ENCODE measurements at places on chromosomes 6 and 20.

- H3K27me3 ChIP-seq = peaks cover 5% of the 10 kb centered on the region
- no peak for DNase-seq
- no peak overlapping the region for H3K27ac ChIP-seq
- no peak overlapping the region for H3K4me3 ChIP-seq
- no peaks in the 10 kb centered on the region for H3K4me1 ChIP-seq
- no peaks in the 10 kb centered on the region for H3K36me3 ChIP-seq
Measured at GRCh38 chr6:150394899-150395295, 26.1 kb downstream of the IYD start.

DNA sequence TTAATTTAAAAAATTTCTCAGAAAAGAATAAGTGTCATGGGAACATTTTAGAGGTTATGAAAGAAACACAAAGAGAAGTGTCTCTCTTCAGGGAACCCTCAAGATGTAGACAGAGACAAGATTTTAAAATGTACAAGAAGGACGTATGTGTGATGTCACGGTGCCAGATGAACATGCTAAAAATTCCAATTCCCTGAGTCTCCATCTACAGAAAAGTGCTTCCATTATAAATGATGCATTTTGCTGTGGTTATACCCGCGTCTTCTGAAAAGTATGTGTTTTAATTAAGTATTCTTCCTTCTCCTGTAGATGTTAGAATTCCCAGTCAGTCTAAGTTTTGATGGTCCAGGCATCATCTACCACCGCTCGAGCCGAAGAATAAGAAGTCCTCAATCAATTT, 489.1 kb downstream of the PREX1 start:
- no peaks in the 10 kb centered on the region for H3K4me1 ChIP-seq
- no peak overlapping the region for H3K4me3 ChIP-seq
- no peaks in the 10 kb centered on the region for H3K36me3 ChIP-seq
- peaks cover 15% of the 10 kb centered on the region for H3K27me3 ChIP-seq

DNA sequence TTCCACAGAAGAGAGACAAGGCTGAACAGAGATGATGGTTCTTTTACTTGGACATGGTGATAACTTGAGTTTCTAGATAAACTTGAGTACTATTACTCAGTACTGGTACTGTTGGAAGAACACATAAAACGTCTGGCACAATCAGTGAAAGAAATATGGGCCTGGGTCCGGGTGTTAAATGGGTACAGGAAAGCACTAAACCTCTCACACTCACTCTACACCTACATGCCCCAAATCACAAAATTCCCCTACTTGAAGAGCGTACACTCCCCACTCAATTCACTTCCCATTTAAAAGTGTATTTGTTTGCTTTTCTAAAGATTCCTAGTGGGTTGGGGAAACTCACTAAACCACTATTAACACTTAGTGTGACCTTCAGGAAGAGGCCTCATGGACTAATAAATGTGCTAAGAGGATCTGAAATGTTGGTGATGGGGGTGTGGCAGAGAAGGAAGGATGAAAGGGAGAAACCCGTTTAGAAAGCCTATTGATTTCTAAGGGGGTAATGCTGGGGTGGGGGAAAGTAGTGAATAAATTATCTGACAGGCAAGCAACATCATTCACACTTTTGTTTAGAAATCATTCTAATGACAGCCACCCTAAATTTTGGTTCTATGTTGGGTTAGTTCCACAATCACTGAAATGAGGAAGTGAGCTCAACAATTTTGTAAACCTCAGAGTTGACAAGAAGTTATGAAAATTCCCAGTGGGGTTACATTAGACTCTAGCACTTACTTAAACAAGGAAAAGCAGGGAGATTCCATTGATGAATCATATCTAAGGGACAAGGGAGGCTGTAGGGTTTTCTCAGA, 222.6 kb upstream of the MARCKS start:
- no peaks in the 10 kb centered on the region for H3K36me3 ChIP-seq
- no peak for DNase-seq
- H3K27me3 ChIP-seq = peaks cover 6% of the 10 kb centered on the region
- no peak overlapping the region for H3K4me3 ChIP-seq

DNA sequence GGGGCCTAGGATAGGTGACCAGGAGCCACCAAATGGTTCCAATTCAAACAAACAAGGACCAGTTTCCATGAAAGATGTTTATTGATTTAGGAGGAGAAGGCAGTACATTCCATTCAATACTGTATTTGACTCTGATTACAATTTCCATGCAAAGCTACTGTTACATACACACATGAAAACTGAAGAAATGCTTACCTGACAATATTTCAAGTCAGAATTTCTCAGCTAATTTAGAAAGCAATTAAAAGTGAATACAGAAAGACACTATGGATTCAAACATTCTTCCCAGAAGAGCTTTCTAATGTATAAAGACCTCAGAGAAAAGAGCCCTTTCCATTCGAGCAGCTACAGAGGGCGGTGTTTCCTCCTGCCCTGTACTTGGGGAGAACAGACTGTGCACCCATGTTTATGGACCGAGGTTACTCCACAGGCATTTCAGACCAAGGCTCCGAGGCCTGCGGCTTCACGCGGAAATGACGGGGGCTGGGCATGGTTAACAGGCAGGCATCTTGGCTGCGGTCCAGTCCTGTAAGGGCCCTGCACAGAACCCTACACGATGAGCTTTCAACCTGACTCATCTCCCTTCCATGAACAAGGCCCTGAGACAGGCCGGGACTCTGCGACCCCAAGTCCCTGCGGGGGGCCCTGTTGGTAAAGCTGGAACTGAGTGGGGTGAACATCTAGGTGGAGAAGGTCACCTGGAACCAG, 25.7 kb upstream of the TCFL5 start:
- no peak overlapping the region for H3K4me3 ChIP-seq
- H3K27ac ChIP-seq = no peak overlapping the region
- peaks cover 11% of the 10 kb centered on the region for H3K4me1 ChIP-seq

- no peak for DNase-seq
- H3K27ac ChIP-seq = no peak overlapping the region
- peaks cover 11% of the 10 kb centered on the region for H3K36me3 ChIP-seq
- no peak overlapping the region for H3K4me3 ChIP-seq
- H3K4me1 ChIP-seq = peaks cover 10% of the 10 kb centered on the region
Measured at GRCh38 chr6:125846292-125847024, 55.7 kb downstream of the NCOA7 start.

GRCh38 chr6:125793280-125793679, 2.5 kb downstream of the NCOA7 start:
- H3K27me3 ChIP-seq = no peaks in the 10 kb centered on the region
- H3K36me3 ChIP-seq = peaks cover 16% of the 10 kb centered on the region
- H3K4me1 ChIP-seq = peaks cover 61% of the 10 kb centered on the region
- H3K4me3 ChIP-seq = peak overlapping the region; percentile 7
- H3K27ac ChIP-seq = peak overlapping the region; percentile 77
- no peak for DNase-seq

All from activated CD8-positive, alpha-beta T cell treated with anti-CD3 and anti-CD28 coated beads for 36 hours (primary cell).